ENCODE measurements at places on chromosomes 13 and 19.

- no peak for DNase-seq
Measured at GRCh38 chr13:57637515-57637914, 6.0 kb downstream of the PCDH17 start.

- DNase-seq = peak; percentile 12
Measured at GRCh38 chr19:46226438-46226973, 3.0 kb upstream of the IGFL1 start.

GRCh38 chr13:39602614-39603366, at the start of gene LHFPL6:
TSS of gene LHFPL6 (minus strand) at chr13:39603193.
- peak; percentile 53 for DNase-seq

DNA sequence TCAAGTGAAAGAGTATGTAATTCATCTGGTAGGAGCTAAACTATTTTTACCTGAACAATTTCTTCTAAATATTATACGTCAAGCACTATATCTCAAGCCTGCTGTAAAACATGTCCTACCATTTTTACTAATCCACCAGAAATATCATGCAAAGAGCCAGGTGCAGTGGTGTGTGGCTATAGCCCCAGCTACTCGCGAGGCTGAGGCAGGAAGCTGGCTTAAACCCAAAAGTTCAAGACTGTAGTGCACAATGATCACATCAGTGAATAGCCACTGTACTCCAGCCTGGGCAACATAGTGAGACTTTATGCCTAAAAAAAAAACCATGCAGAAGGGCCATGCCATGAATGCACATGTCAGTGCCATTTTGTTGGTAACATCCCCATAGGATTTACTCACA, 20.7 kb upstream of the CLN5 start:
- DNase-seq = no peak

GRCh38 chr19:41359741-41360140, 4.2 kb downstream of the B9D2 start:
- no peak for DNase-seq

GRCh38 chr19:46408664-46409039, 4.7 kb downstream of the CCDC8 start:
- DNase-seq = no peak

GRCh38 chr19:31317093-31317492, 32.1 kb downstream of the TSHZ3 start:
- DNase-seq = no peak

DNA sequence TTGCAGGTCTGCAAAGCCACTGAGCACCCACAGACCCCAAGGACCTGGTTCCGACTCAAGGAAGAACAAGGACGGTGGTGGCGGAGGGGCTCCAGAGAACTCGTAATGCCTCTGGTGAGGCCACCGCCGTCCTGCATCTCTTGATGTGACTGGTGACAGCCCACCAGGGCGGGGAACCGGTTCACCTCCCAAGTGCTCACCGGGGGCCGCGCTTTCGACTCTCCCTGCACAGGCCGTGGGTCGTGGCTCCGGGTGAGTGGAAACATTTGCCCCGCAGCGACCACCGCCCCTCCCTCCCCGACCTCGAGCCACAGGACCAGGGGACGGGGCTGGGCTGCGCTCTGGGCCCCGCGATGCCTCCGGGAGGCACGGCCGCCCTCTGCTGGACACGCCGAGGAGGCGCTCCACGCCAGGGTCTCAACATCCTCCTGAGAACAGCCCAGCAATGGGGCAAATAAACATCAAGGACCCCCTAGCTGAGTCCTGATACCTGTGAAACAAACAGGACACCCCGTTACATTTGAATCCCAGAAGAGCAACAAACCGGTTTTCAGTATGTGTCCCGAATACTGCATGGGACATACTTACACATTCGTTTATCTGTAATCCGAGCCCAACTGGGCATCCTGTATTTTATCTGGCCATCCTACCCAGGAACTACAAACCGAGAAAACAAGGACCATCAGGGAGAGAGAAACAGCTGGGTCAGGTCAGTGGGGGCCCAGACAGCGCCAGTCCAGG, 3.9 kb upstream of the PLPP2 start:
- peak; percentile 49 for DNase-seq

DNA sequence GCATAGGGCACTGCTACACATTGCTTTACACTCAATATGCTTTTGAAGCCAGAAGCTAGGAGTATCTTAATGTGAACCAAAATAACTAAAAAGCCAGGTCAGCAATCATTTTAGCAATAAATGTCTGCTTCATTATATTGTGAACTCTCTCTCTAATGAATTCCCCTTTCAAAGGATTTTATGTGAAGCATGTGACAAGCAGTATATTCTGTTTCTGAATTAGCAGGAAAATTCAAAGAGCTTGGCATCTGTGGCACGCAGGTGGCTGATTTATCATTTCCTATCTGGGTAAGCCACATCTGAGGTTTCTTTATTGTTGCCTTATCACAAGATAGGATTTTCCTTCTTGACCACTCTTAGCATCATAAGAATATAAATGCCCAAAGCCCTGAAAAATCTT, 56.8 kb upstream of the KLF12 start:
- no peak for DNase-seq

GRCh38 chr13:91467236-91467635, 68.8 kb downstream of the GPC5 start:
- DNase-seq = no peak

- no peak for DNase-seq
Measured at GRCh38 chr13:110531671-110532083, 29.8 kb downstream of the RAB20 start.

DNA sequence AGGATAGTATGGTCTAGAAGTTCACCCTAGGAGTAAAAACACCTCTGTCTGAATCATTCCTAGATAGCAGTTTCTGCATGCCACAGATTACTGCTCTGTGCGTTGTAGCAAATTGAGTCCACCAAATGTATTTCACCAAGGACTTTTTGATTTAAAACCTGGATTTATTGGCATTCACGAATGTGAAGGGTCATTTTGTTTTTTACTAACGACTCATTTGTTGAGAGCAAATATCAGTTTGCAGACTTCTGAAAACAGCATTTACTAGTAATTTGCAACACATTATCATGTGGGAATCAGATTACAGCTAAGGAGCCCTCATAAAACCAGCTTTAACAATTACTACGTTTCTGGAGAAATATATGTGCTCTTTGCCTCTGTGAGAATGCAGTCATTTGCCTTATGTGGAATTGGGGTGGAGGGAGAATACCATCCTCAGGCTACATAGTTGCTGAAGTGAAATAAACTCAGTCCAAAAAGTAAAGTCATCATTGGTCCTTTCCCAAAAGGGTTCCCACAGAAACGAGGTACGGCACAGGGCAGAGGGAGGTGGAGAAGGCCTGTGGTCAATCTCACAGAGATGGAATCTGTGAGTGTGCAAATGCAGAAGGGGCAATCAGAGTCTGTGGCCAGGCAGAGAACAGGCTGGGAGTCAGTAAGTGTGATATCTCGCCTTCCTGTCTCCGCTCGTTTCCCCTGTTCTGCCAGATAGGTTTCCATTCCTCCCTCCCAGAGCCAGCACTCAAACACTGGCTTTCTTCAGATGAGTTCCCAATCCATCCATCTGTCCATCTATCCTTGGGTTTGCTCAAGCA, 63.1 kb downstream of the DLEU7 start:
- no peak for DNase-seq

DNA sequence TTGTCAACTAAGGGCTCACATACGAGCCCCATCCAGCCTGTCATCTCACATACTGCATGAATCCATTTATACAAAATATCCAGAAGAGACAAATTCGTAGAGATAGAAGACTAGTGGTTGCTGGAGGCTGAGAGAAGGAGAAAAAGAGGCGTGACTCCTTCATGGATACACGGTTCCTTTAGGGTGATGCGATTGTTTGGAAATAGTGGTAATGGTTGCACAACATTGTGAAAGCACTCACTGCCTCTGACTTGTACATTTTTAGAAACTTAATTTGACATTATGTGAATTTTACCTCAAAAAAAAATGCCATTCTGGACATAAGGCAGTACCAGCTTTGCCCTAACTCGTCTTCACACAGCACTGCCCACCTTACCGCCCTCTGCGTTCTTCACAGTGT, 27.3 kb downstream of the IGFL1 start:
- no peak for DNase-seq

DNA sequence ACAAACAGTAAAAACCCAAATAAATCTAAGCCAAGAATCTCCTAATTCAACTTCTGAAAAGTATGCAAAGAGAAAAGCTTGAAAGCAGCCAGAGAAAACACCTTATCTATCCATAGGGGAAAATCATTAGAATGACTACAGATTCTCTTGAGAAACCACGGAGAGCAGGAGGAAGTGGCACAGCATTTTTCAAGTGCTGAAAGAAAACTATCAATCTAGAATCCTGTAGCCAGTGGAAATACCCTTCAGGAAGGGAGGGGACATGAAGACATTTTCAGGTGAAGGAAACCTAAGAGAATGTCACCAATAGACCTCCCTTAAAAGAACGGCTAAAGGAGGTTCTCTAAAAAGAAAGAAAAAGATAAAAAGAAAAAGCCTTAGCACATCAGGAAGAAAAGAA, 66.2 kb upstream of the XPO4 start:
- DNase-seq = no peak

DNA sequence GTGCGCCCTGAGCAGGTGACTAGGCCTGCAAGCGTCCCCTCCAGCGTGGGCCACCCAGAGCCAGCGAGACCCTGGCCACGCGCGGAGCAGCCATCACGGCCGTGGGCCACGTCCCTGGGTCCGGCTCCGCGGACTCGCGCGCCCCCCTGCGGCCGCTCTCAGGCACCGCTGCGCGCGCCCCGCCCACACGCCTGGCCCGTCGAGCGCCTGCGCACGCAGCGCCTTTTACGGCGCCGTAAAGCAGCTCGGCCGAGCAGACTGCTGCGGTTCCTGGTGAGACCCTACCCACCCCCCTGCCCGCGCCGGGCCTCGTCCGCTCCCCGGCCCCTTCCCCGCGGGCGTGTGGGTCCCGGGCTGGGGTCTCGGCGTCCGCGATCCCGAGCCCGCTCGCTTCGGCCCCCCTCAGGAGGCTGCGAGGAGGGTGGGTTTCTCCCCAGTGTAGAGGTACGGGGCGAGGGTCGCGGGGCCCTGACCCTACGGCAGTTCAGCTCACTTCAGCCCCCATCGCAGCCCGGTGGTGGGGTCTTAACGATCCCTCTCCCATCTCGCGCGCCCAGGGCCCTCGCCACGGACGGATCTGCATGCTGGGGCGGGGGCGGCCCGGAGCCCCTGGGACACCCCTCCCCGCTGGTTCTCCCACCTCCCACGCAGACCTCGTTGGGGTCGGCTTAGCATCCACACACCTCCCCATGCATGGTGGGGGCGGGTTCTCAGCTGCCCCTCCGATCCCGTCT, at the start of gene TRAPPC5:
TSS of gene TRAPPC5 (plus strand) at position 228 of the 734 bp plus-strand sequence. CDS start 1,421 bp downstream, outside the sequence.
- peak; percentile 92 for DNase-seq

DNA sequence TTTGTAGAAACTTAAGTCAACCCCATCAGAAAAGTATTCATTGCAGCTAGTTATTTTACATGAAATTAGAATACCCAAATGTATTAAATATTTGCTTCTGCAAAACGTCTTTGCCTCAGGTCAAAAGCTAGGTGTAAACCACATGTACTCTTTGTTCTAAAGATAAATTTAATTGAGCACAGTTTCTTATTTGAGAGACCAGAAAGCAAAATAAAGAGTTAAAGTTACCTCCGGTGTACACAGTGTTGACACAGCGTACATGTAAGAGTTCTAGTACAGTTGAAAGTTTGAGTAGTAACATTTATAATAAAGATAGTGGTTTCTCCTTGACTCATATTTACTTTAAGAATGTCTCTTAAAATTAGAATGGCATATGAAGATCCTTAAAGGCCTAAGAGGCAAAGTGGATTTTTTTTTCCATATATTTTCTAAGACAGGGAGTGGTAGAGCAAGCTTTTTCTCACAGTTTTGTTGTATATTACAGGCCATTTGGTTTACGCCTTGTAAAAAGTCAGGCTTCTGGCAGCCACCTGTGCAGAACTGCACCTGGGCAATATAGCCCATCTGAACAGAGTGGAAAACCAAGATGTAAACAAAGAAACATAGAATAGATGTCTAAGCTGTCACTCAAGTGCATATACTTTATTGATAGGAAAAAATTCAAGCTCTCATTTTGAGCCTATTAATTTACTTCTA, 2.9 kb downstream of the LRCH1 start:
- no peak for DNase-seq

GRCh38 chr13:65856431-65856830, 1373.7 kb downstream of the PCDH9 start:
- DNase-seq = no peak

GRCh38 chr19:10088949-10089554, 2.9 kb downstream of the SHFL start:
- no peak for DNase-seq

DNA sequence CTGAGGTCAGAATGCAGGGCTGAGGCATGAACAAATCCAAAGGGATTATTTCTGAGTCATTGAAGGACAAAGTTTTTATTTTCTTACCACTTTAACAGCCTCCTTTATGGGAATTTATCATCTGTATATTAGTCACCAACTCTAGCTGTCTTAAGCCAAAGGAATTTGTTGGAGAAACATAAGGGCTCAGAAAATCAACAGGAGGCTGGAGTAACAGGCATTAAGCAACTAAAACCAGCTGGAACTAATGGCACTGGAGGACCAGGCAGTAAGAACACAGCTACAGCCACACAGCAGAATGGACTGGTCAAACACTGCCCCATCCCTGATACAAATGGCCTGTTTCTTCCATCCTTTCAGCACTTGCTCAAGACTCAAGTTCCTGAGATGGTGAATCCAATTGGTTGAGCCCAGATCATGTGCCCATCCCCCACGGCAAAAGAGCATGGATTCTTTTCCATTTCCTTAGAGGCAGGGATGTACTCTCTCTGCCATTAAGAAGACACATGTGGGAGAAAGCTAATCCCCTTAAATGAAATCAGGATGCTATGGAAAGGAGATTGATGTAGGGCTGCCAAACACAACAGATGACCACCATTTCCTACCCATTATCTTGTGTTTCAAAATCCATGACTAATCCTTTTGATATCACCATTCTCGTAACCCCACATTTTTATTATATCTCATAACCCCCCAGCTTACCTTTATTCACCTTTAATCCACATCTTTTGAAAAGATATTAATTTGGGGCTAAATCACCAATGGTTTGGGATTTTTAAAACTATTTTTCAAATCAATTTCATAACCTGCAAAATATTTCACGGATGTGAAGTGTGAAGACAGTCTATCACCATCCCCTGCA, 157.0 kb upstream of the FNDC3A start:
- no peak for DNase-seq

DNA sequence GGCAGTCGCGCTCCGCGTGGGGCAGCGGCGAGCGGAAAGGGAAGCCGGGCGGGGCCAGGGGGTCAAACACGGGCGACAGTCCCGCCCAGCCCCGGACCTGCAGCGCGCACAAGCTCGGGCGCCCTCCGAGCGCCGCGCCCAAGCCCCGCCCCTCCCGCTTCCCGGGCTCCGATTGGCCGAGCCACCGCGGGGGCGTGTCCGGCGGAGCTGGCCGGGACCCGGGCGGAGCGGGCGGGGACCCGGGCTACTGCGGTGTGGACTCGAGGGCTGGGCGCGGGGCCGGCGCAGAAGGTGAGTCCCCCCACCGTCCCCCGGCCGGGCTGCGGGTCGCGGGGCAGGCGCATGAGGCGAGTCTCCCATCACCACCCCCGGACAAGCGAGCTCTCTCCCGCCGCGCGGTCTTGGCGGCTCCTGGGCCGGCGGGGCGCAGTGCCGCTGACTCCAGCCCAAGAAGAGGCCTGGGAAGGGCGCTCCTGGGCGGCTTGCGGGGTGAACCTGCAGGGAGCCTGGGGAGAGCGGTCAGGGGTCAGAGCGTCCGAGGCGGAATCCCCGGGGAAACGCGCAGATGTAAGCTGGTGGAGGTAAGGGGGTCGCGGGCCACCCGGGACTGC, at the start of gene PLEKHF1:
TSS of gene PLEKHF1 (plus strand) at position 247 of the 611 bp plus-strand sequence. CDS start 8,379 bp downstream, outside the sequence.
- peak; percentile 94 for DNase-seq

Data from activated CD4-positive, CD25-positive, alpha-beta regulatory T cell treated with anti-CD3 and anti-CD28 coated beads, Interleukin-2, amount 50 U/mL, for 72 hours (primary cell).